AG09309 (cell line): ENCODE measurements at places on chromosomes 4 and X.

GRCh38 chr4:166827167-166827566 lies 407.1 kb downstream of the SPOCK3 start:
- DNase-seq, result no peak

DNA sequence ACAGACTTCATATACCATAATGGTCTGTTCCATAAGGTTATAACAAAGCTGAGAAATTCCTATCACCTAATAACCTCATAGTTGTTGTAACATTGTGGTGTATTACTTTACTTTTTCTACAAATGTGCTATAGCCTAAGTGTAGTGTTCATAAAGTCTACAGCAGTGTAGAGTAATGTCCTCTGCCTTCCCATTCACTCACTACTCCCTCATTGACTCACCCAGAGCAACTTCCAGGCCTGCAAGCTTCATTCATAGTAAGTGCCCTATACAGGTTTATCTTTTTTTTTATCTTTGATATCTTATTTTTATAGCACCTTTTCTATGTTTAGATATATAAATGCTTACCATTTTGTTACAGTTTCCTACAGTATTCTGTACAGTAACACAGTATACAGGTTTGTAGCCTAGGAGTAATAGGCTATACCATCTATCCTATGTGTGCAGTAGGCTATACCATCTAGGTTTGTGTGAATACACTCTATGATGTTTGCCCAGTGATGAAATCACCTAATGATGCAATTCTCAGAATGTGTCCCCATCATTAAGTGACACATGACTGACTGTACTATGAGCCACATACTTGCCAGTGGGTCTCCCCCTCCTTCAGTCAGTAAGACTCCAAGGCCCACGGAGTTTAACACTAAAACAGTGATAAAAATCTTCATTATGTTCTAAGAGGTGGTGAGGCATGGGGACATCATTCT lies 299.9 kb downstream of the UNC5C start:
- DNase-seq, result no peak

DNA sequence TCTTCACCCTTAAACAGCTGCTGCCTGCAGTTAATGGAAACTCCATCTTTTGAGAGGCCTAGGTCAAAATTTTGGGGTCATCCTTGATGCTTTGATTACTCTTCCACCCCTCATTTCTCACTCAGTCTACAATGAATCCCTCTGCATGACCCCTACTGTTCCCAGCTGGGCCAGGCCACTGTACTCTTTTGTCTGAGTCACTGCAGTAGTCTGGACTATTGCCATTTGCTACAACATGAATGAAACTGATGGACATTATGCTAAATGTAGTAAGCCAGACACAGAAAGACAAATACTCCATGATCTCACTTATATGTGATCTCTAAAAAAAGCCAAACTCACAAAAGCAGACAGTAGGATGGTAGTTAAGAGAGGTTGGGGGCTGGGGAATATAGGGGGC lies 28.3 kb downstream of the STK32B start:
- DNase-seq, result no peak

- no peak for DNase-seq
Measured at GRCh38 chrX:10833299-10834169, 213.1 kb upstream of the MID1 start.
